ENCODE measurements at places on chromosomes 3 and 15. TPM values are rescaled to one million over a fixed set of nuclear protein-coding genes. Genes with fewer than 3 reads are reported as not detected.

DNA sequence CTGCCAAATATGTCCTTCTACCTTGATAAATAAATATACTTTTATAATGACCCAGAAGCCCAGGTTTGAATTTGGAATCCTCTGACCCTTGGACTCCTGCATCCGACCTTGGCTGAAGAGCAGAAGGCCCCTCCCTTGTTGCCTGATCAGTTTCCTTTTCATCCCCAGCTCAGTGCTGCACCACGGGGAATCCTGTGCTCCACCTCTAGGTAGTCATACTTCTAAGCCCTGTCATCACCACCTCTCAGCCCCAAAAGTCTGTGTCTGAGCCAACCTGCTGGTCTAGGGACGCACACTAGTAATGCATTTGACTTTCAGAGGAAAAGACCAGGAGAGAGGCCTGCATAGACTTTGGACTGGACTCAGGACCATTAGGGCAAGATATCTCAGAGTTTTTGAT is 310.6 kb downstream of the NLGN1 start:
- no peak for DNase-seq

- no peak for DNase-seq
These were observed 14.0 kb downstream of the VGLL4 start for GRCh38 chr3:11629716-11630115.

Gene LTK
- not detected for total RNA-seq

GRCh38 chr3:183959214-183959613 is 58.5 kb downstream of the ABCC5 start:
- no peak for DNase-seq
